CD8-positive, alpha-beta memory T cell (primary cell): ENCODE measurements at places on chromosomes 7 and 10.

- DNase-seq: no peak
- H3K4me1 ChIP-seq: no peaks in the 10 kb centered on the region
- no peaks in the 10 kb centered on the region for H3K27me3 ChIP-seq
- H3K27ac ChIP-seq: no peak overlapping the region
Observed at GRCh38 chr10:21689881-21690280, 155.8 kb downstream of the MLLT10 start.

- H3K4me3 ChIP-seq: no peak overlapping the region
- no peak for DNase-seq
- no peaks in the 10 kb centered on the region for H3K4me1 ChIP-seq
- no peaks in the 10 kb centered on the region for H3K27me3 ChIP-seq
- H3K36me3 ChIP-seq: peaks cover 7% of the 10 kb centered on the region
Observed at GRCh38 chr10:123038782-123039631, 30.2 kb downstream of the ACADSB start.

DNA sequence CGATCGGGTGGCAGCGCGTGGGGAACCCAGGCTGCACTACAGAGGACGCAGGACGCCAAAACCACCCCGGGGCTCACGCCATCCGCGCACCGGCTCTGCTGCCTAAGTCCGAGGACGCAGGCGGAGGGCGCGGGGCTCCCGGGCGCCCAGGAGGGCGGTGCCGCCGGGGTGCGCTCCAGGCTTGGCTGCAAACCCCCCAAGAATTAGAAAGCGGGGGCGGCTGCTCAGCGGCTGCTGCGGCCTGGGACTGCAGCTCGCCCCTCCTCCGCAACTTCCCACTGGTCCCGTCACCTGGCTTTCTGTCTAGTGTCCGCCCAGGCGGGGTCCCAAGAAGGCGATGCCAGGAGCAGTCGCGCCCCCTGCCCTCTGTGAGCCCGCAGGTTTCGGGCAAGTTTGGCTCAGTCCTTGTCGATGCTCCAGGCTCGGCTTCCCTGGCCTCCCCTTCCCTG is 1.7 kb upstream of the POU6F2 start:
- no peak for DNase-seq
- H3K4me1 ChIP-seq: no peaks in the 10 kb centered on the region
- H3K27ac ChIP-seq: no peak overlapping the region
- no peak overlapping the region for H3K4me3 ChIP-seq
- no peaks in the 10 kb centered on the region for H3K36me3 ChIP-seq

DNA sequence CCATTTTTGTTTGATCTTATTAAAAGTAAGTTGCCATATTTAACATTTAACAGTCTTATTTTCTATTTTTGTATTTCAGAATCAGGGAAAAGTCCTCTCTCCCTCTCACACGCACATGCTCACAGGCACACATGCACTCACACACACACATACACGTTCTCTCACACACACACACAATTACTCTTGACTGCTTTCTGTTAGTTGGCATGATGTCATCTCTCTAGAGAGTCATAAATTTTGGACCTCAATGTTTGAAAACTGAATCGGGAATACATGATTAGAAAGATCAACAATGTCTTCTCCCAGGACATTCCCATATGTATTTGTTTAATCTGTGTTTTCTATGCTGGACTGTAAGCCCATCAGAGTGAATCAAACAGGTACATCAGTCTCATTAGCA is 165.7 kb upstream of the AHR start:
- H3K27me3 ChIP-seq: no peaks in the 10 kb centered on the region
- no peak overlapping the region for H3K27ac ChIP-seq
- H3K36me3 ChIP-seq: no peaks in the 10 kb centered on the region
- no peak overlapping the region for H3K4me3 ChIP-seq
- no peak for DNase-seq

DNA sequence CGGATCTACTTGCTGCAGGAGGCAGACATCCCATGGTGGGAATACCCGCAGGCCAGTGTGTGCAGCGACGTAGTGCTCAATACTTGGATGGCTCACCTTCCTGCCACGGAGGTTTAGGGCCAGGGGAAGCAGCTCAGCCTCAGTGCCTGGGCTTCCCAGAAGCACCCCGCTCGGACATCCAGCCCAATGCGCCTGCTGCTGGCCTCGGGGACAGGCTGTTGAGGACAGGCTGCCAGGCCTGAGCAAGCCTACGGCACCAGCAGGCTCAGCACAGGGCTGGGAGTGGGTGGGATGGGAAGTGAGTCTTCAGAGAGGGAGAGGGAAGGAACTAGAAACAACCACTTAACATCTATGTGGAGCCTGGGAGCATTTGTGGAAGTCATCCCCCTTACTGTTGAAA is 441.3 kb upstream of the MGMT start:
- H3K36me3 ChIP-seq: no peaks in the 10 kb centered on the region
- no peak for DNase-seq
- no peak overlapping the region for H3K4me3 ChIP-seq
- H3K27me3 ChIP-seq: no peaks in the 10 kb centered on the region
- no peaks in the 10 kb centered on the region for H3K4me1 ChIP-seq
- H3K27ac ChIP-seq: no peak overlapping the region

GRCh38 chr10:31215052-31215451 is 104.0 kb upstream of the ZEB1 start:
- no peaks in the 10 kb centered on the region for H3K4me1 ChIP-seq
- no peak for DNase-seq
- H3K36me3 ChIP-seq: no peaks in the 10 kb centered on the region
- no peak overlapping the region for H3K27ac ChIP-seq
- H3K4me3 ChIP-seq: no peak overlapping the region
- no peaks in the 10 kb centered on the region for H3K27me3 ChIP-seq

GRCh38 chr7:1140476-1141104 is 19.4 kb downstream of the ZFAND2A start:
- H3K4me1 ChIP-seq: peaks cover 13% of the 10 kb centered on the region
- H3K27ac ChIP-seq: no peak overlapping the region
- H3K27me3 ChIP-seq: no peaks in the 10 kb centered on the region
- DNase-seq: no peak

DNA sequence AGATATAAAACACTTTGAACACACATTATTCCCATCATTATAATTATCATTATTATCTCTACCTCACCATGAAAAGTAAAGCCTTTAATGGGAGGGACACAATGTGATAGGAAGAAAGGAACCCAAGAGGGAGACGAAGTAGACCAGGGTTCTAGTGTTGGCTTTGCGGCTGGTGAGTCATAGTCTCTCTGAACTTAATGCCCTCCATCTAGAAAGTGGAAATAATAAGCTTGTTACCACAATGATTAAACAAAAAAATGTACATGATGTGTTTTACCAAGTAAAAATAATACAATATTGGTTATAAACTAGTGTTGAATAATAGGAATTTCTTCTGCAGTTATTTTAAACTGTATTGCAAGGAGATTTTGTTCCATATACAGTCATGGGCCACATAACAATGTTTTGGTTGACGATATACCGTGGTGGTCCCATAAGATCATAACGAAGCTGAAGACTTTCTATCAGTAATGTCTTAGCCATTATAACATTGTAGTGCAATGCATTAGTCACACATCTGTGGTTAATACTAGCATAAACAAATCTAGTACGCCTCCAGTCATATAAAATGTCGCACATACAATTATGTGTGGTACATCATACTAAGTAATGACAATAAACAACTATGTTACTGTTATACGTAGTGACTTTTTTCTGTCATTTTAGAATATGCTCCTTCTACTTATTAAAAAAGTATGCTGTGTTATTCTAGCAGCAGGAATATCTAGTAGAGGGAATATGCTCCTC is 450.6 kb upstream of the SORCS1 start:
- H3K4me3 ChIP-seq: no peak overlapping the region
- no peak overlapping the region for H3K27ac ChIP-seq
- H3K36me3 ChIP-seq: no peaks in the 10 kb centered on the region

DNA sequence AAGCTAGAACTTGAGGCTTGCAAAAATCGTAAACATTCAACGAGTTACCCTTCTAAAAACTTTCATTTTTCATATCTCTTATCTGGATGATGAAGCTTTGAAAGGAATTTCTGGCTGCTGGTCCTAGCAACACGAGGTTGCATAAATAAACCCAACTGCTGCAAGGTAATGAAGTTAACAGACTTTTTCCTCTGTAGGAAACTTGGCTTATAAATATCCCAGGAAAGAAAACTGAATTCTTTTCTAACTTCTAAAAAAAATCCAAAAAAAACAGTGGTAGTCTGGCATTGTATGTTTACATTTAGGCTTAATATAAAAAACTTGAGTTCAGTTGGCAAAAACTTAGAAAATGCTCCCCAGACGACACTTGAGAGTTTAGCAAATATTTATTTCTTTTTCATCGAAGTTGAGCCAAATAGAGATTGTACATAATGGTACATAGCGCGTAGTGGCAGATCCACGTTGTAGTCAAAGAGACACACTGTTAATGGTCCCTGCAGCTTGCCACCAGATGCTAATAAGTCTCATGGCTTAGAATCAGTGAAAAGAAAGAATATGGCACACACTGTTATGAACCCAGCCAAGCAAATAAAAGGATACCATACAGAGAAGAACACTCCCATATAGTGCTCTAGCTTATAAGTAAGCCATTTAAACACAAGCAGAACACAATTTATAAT is 200.3 kb upstream of the PCLO start:
- no peaks in the 10 kb centered on the region for H3K4me1 ChIP-seq
- no peaks in the 10 kb centered on the region for H3K27me3 ChIP-seq
- no peak overlapping the region for H3K27ac ChIP-seq
- no peak overlapping the region for H3K4me3 ChIP-seq
- H3K36me3 ChIP-seq: no peaks in the 10 kb centered on the region
- no peak for DNase-seq

DNA sequence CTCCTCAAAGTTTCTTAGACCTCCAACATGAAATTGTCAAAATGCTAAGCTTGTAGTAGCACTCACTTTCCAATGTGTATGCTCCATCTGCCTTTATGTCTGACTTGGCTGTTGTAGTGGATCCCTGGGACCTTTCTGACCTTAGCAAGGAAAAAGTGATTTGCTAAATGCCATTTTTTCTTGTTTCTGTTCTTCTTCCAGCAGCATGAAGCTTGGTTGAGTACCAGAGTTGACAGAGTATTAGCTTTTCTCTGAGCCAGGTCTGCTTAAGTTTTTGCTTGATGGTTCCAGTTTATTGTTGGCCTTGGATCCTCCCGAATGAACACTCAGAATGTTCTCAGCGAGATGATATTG is 168.7 kb downstream of the SND1 start:
- no peak for DNase-seq
- H3K4me1 ChIP-seq: peaks cover 5% of the 10 kb centered on the region
- no peak overlapping the region for H3K4me3 ChIP-seq
- no peak overlapping the region for H3K27ac ChIP-seq
- H3K27me3 ChIP-seq: no peaks in the 10 kb centered on the region
- H3K36me3 ChIP-seq: no peaks in the 10 kb centered on the region

DNA sequence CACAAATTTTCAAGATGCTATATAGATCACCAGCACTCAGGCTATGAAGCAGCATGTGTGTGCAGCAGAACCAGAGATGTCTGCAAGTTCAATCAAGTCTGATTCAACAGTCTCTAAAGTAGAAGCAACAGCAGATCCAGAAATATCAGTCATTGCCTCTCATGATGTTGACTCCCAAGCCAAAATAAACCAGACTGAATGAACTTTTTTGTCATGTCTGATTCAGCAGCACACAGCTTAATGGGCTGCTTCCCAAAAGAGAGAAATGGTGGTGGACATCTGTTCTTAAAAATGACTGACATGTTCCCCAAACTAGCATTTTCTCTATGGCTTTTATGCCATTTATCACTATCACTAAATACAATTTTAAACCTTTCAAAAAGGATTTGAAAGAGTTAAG is 53.8 kb downstream of the TMEM26 start:
- no peaks in the 10 kb centered on the region for H3K4me1 ChIP-seq
- no peak for DNase-seq
- H3K4me3 ChIP-seq: no peak overlapping the region
- no peaks in the 10 kb centered on the region for H3K27me3 ChIP-seq

GRCh38 chr10:124239134-124239533 is 145.7 kb upstream of the CHST15 start:
- H3K27me3 ChIP-seq: no peaks in the 10 kb centered on the region
- H3K27ac ChIP-seq: no peak overlapping the region
- H3K36me3 ChIP-seq: no peaks in the 10 kb centered on the region
- no peaks in the 10 kb centered on the region for H3K4me1 ChIP-seq

GRCh38 chr10:106312087-106312486 is 852.4 kb downstream of the SORCS1 start:
- H3K4me3 ChIP-seq: no peak overlapping the region
- no peaks in the 10 kb centered on the region for H3K36me3 ChIP-seq
- no peak for DNase-seq
- no peaks in the 10 kb centered on the region for H3K27me3 ChIP-seq
- no peak overlapping the region for H3K27ac ChIP-seq
- no peaks in the 10 kb centered on the region for H3K4me1 ChIP-seq

DNA sequence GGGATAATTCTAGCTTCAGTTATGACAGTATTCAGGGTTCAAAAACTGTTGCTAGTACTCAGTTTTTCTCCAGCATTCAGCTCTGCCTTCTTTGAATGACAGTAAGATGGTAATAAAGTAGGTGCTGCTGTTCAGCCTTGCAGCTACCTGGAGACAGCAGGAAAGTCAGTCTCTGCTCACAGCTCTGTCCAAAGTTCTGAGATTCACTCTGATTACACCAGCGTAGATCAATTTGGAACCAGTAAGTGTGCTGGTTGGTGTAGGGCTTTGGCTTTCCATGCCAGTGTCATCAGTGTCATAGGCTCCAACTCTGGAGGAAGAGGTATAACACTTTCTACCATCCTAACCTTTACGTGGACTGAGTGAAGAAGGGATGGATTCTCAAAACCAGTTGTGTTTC is 26.2 kb downstream of the STK17A start:
- H3K4me3 ChIP-seq: no peak overlapping the region
- peaks cover 31% of the 10 kb centered on the region for H3K36me3 ChIP-seq
- H3K27ac ChIP-seq: no peak overlapping the region
- H3K27me3 ChIP-seq: no peaks in the 10 kb centered on the region
- H3K4me1 ChIP-seq: peaks cover 83% of the 10 kb centered on the region

GRCh38 chr7:92632791-92633190 is 42.6 kb upstream of the FAM133B start:
- H3K4me3 ChIP-seq: no peak overlapping the region
- DNase-seq: no peak
- H3K27ac ChIP-seq: no peak overlapping the region
- H3K4me1 ChIP-seq: peaks cover 31% of the 10 kb centered on the region

GRCh38 chr7:46774515-46774914 is 807.4 kb downstream of the TNS3 start:
- no peaks in the 10 kb centered on the region for H3K4me1 ChIP-seq
- H3K4me3 ChIP-seq: no peak overlapping the region
- no peak for DNase-seq

GRCh38 chr7:96188174-96188581 is 133.7 kb downstream of the SLC25A13 start:
- H3K27me3 ChIP-seq: no peaks in the 10 kb centered on the region
- DNase-seq: no peak
- H3K4me3 ChIP-seq: no peak overlapping the region
- no peaks in the 10 kb centered on the region for H3K4me1 ChIP-seq
- H3K36me3 ChIP-seq: no peaks in the 10 kb centered on the region
- H3K27ac ChIP-seq: no peak overlapping the region

DNA sequence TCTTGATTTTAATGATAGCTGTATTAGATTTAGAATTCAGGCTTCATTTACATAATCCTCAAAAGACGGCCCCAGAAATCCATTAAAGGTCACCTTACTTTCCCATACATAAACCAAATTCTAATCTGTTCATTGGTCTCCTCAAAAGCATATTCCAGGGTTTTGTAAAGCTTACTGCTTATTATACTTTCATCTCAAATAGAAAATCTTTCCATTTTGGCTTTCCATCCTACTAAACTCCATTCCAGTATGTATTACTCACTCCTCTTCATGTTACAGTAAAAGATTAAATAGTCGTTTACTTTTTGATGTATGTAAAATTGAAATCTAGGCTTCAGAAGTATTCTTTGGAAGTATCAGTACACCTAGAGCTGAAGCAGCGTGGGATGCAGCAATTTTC is 143.5 kb upstream of the LRRN3 start:
- no peaks in the 10 kb centered on the region for H3K27me3 ChIP-seq
- no peaks in the 10 kb centered on the region for H3K4me1 ChIP-seq
- H3K4me3 ChIP-seq: no peak overlapping the region
- H3K27ac ChIP-seq: no peak overlapping the region
- DNase-seq: no peak
